Uterus (tissue), 4 donors: ENCODE measurements at places on chromosomes 16 and 17.
A peak's percentile ranks its signal among the peaks of the same experiment; 100 is the strongest.

- no peak for DNase-seq
- no peak overlapping the region for H3K27ac ChIP-seq
- H3K36me3 ChIP-seq = no peaks in the 10 kb centered on the region
- no peak overlapping the region for H3K4me3 ChIP-seq
- H3K27me3 ChIP-seq = no peaks in the 10 kb centered on the region
- H3K4me1 ChIP-seq = no peaks in the 10 kb centered on the region
These were observed 80.8 kb upstream of the CCL1 start for GRCh38 chr17:34443619-34444469.

DNA sequence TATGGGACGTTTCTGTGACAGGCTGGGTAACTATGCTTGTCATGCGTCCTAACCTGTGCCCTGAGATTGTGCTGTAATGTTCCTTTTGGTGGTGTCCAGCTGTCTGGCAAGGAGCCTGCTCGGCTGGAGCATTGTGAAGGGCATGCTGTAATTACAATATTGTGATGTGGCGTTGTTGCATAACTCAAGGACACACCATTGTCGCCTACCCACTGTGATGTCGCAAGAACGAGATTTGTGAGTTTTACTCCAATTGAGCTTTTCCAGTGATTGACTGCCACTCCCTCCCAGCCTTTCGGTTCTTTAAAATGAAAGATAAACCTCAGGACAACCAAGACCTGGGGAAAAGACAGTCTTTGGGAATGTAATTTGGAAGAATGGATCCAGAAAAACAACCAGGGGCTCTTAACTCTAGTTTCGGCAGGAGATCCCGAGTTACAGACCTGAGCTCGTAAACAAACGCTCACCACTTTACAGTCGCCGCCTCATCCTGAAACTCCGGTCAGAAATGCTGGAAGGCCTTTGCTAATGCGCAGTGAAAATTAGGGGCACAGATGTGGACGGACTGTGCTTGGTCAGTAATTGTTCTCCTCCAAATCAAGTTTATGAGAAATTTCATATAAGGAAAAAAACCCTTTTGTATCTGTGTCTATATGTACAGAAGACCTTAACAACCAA is 1.3 kb downstream of the ZNF750 start:
- no peak overlapping the region for H3K27ac ChIP-seq
- no peaks in the 10 kb centered on the region for H3K36me3 ChIP-seq
- H3K4me1 ChIP-seq = no peaks in the 10 kb centered on the region
- H3K27me3 ChIP-seq = no peaks in the 10 kb centered on the region
- peak; percentile 44 for DNase-seq

DNA sequence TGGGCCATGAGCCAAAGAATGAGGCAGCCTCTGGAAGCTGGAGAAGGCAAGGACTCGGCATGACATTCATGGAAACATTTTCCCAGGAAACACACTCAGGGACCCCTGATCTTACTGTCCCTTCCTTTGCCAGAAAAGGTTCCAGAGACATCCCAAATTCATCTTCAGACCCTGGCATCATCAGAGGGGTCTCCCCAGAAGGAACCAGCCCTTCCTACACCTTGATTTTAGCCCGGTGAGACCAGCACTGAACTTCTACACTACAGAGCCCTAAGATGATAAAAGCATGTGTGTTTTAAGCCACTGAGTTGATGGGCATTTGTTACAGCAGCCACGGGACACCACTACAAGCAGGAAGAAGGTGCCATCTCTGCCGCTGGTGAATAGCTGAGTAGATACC is 262.3 kb downstream of the C16orf95 start:
- H3K36me3 ChIP-seq = no peaks in the 10 kb centered on the region
- H3K4me1 ChIP-seq = no peaks in the 10 kb centered on the region
- no peak overlapping the region for H3K4me3 ChIP-seq
- H3K27ac ChIP-seq = no peak overlapping the region

DNA sequence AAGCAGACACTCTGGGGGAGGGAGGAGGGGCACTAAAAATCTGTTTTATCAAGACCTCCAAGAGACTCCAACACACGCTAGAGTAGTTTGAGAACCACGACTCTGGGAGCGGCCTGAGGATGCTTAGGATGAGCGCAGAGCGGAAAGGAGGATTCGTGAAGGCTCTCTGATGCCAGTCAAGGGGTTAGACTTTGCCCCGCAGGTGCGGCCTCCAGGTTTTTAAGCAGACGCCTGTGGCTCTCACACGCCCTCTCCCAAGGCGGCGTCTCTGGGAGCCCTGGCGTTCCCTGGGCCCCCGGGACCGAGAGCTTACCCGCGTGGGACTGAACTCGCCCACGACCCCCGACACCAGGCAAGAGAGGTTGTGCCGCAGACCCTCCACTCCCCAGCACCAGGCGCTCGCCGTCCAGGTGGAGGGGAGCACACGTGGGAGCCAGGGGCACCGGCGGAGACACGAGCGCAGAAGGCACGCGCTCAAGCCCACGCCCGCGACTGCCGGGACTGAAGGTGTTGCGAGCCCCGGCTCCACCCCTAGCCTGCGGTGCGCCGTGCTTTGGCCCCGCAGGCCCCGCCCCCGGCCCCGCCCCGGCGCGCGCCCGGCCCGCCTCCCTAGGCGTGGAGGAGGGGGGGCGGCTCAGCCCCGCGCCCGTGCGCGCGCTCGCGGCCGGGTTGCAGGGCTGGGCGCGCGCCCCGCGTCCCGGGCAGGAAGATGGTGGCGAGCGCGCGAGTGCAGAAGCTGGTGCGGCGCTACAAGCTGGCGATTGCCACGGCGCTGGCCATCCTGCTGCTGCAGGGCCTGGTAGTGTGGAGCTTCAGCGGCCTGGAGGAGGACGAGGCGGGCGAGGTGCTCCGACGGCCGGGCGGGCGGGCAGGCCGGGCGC is at the start of gene XYLT2:
TSS of gene XYLT2 (plus strand) at position 695 of the 881 bp plus-strand sequence. CDS start at position 710, 15 bp downstream.
- peak within 1 kb of the TSS; percentile 90 for H3K4me3 ChIP-seq
- H3K27ac ChIP-seq = peak within 1 kb of the TSS; percentile 78
- H3K27me3 ChIP-seq = no peaks in the 10 kb centered on the region

GRCh38 chr16:87216148-87216840 is 100.9 kb downstream of the C16orf95 start:
- no peaks in the 10 kb centered on the region for H3K4me1 ChIP-seq
- no peaks in the 10 kb centered on the region for H3K36me3 ChIP-seq
- H3K27ac ChIP-seq = no peak overlapping the region
- H3K27me3 ChIP-seq = no peaks in the 10 kb centered on the region
- no peak overlapping the region for H3K4me3 ChIP-seq

GRCh38 chr17:27579304-27579703 is 51.7 kb upstream of the LGALS9 start:
- DNase-seq = no peak
- H3K27me3 ChIP-seq = no peaks in the 10 kb centered on the region
- no peak overlapping the region for H3K27ac ChIP-seq
- H3K4me1 ChIP-seq = peaks cover 10% of the 10 kb centered on the region
- H3K36me3 ChIP-seq = no peaks in the 10 kb centered on the region
- H3K4me3 ChIP-seq = no peak overlapping the region

DNA sequence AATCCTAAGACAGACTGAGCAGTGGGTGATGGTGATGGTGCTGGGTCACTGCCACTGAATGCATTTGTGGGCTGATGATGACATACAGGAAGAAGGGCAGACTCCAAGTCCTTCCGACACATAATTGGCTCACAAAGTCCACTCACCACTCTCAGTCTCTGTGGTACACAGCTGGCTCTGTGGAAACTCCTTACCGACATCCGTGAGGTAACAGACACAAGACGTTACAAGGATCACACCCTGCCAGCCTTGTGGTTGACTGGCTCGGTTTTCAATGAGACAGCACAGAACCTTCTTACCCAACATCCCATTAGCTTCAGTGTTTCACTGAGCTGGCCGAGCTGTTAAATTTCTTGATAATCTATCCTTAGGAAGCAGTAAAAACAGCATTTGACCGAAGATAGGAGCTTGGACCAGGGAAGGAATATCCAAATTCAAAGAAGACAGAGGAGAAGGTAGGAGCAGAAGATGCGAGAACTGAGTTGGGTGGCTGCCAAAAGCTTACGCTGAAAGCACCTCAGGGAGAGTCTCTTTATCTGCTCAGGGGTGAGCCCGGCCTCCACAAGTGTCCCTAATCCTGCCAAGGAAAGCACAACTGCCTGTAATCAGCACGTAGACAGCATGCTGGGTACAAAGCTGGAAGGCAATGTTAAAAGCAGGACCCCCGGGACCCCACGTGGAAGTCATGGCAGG is 5.5 kb upstream of the MXRA7 start:
- H3K36me3 ChIP-seq = no peaks in the 10 kb centered on the region
- no peak for DNase-seq
- H3K4me3 ChIP-seq = no peak overlapping the region
- no peaks in the 10 kb centered on the region for H3K27me3 ChIP-seq

- H3K27me3 ChIP-seq = no peaks in the 10 kb centered on the region
- peaks cover 16% of the 10 kb centered on the region for H3K4me1 ChIP-seq
- no peak for DNase-seq
- no peak overlapping the region for H3K27ac ChIP-seq
These were observed 2.8 kb downstream of the HAS3 start for GRCh38 chr16:69108064-69108904.

DNA sequence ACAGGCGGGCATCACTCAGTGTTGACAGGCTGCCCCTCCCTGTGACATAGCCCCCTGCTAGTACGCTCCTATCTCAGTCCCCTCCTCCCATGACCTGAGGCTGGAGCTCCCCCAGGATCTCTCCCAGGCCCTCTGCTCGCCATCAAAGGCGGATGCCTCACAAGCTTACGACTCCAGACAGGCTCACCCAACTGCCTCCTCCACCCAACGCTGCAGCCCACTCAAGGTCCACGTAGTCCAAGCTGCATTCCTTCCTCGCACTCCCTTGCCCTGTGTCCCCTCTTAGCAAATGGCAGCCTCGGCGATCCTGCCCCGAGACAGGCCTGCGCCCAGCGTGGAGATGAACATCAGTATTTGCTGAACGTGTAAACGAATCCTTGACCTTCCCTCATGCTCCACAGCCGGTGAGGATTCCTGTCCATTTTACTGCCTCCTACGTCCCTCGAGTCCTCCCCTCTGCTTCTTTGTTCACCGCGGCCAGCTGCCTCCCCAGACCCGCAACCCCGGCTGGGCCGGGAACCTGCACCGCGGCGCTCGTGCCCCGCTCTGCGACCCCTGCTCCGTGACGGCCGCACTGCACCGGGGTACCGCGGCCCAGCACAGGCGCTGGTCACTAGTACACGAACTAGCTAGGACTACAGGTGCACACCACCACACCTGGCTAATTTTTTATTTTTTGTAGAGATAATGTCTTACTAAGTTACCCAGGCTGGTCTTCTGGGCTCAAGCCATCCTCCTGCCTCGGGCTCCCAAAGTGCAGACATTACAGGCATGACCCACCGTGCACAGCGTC is 838 bp upstream of the TMEM97 start:
- no peaks in the 10 kb centered on the region for H3K27me3 ChIP-seq
- peak overlapping the region; percentile 48 for H3K4me3 ChIP-seq
- peaks cover 3% of the 10 kb centered on the region for H3K4me1 ChIP-seq
- H3K36me3 ChIP-seq = no peaks in the 10 kb centered on the region
- DNase-seq = no peak
- peak overlapping the region; percentile 44 for H3K27ac ChIP-seq

- no peaks in the 10 kb centered on the region for H3K27me3 ChIP-seq
- no peak for DNase-seq
- H3K4me1 ChIP-seq = no peaks in the 10 kb centered on the region
- no peaks in the 10 kb centered on the region for H3K36me3 ChIP-seq
These were observed 13.5 kb upstream of the PLEKHG4 start for GRCh38 chr16:67265834-67266233.

DNA sequence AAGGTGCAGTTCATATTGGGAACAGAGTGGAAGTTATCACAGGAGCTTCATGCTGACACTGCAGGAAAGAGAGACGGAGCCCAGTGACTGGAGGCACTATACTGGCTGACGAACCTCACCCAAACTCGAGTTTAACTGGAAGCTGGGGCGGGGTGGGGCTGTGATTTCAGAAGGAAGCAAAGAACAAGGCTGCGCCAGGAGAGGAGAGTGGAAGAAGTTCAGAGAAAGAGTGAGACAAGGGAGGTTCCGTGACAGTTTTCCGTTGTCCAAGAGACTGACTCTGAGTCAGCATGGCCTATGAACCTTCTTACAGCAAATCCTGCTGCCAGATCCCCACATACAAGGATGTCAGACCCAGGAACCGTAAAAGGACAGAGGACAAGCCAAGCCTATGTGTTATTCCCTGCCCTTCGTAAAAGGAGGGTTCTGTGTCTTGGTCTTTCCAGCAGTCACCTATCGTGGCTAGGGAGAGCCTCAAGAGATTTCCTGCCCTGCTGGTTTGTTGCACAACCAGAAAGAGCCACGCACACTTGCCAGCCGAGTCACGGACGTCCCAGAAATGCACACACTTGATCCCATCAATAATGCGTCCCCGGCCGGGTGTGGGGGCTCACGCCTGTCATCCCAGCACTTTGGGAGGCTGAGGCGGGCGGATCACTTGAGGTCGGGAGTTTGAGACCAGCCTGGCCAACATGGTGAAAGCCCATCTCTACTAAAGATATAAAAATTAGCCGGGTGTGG is 5.1 kb downstream of the PITPNA start:
- H3K27ac ChIP-seq = peak overlapping the region; percentile 61
- H3K4me3 ChIP-seq = no peak overlapping the region
- no peaks in the 10 kb centered on the region for H3K36me3 ChIP-seq
- DNase-seq = peak; percentile 58

- no peak overlapping the region for H3K4me3 ChIP-seq
- H3K4me1 ChIP-seq = no peaks in the 10 kb centered on the region
- no peak overlapping the region for H3K27ac ChIP-seq
- no peaks in the 10 kb centered on the region for H3K36me3 ChIP-seq
- no peak for DNase-seq
These were observed 58.8 kb downstream of the GAS7 start for GRCh38 chr17:10139577-10139976.

DNA sequence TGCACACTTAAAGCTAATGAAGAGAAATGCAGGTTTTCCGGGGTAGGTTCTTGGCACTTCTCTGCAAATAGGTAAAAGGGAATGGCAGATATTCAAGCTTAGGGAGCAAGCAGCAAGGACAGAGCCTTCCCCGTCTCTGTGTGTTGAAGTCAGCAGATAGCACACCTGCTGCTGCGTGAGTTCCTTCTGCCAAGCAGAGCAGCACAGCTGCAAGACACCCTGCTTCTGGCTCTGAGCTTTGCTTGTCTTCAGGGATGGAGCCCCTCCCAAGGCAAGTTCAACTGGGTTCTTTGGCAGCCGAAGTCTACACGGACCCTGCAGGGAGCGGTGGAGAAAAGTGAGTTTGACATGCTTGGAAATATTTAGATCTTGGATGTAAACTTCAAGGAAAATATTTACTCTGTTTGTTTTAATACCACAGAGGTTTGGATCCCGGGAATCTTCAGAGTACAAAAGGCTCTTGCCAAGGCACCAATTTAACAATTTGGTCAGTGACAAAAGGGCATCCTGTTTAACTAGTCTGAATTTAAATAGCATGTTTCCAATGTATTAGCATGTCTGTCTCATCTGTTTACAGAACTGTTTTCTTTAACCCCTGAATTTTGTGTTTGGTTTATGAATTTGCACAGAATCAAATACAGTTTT is 113.4 kb upstream of the KCNJ16 start:
- DNase-seq = no peak
- no peaks in the 10 kb centered on the region for H3K27me3 ChIP-seq
- no peaks in the 10 kb centered on the region for H3K36me3 ChIP-seq
- no peak overlapping the region for H3K27ac ChIP-seq

- no peaks in the 10 kb centered on the region for H3K27me3 ChIP-seq
- H3K27ac ChIP-seq = peak overlapping the region; percentile 15
- no peaks in the 10 kb centered on the region for H3K4me1 ChIP-seq
- no peak for DNase-seq
These were observed 13.2 kb downstream of the SLC7A5 start for GRCh38 chr16:87855852-87856715.

GRCh38 chr16:50879873-50880695 is 138.2 kb downstream of the CYLD start:
- H3K27ac ChIP-seq = no peak overlapping the region
- H3K27me3 ChIP-seq = no peaks in the 10 kb centered on the region
- H3K36me3 ChIP-seq = no peaks in the 10 kb centered on the region
- no peak overlapping the region for H3K4me3 ChIP-seq
- H3K4me1 ChIP-seq = no peaks in the 10 kb centered on the region
